ENCODE measurements at places on chromosomes 3 and 15.

DNA sequence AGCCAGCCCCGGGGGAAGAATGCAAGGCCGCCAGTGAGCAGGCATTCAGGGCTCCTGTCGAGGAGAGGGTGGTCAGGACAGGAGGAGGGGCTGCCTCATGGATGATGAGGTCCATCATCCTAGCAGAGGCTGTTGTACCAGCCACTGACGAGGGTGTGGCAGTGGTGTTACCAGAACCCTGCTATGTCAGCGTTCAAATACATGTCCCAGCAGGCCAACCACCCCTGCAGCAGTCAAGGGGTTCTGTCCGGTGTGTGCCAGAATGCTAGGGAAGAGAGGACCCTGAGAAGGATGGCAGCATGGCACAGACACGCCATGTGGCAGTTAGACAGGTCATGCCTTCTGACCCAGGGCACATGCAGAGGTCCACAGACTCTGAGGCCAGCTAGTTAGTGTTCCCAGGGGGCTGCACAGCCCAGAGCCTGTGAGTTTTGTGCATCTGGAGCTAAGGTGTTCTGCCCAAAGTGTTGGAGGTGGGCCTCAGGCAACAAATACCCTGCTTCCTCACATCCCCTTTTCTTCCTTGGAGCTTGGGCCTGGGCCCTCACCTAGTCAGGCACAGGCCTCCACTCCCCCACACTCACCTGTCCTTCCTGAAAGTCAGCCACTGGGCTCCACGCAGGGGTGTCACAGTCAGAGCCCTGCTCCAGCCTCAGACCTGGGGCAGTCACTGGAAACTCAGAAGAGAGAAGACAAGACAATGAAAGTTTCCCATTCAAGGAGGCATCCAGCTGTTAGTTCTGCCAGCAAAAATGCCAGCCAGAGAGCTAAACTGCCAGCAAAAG lies 7.8 kb downstream of the PAK6 start:
- no peak for DNase-seq

DNA sequence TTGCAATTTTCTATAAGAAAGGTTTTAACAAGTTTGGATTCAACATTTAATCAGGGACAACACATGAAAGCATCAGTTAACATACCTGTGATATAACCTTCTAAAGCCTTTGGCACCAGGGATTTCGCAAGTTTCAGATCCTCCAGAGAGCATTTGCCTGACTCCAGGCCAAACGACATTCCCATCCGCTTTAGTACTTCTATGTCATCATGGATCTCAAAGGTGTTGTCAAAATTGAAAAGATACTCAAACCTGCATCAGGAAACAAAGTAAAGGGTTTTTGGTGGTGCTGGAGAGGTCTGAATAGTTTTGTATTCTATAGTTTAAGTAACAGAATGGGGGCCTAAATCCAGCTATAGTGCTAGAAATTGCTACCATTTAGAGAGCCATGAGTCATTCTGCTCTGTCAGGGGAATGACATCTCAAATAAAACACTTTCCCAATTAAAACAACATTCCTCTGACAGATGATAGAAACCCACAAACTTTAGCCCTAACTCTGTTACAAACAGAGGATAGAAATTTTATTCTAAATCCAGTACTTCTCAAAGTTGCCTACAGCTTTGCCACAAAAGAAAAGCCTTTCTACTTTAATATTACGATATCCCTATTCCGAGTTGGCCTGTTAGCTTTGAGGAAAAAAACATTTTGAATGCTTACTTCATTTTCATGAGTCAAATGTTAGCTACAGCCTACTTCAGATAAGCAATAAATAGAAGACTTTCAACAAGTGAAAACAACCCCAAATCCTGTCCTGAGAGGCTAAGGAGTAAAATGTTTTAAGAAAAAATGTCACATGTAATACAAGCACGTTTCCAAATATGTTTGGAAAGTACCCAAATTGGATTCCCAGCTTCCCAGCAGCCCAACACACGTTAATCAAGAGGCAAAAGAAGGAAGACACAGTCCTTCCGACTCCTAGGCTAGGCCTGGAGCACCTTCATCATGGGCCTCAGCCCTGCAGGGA lies 83.4 kb downstream of the ATP1B3 start:
- no peak for DNase-seq

DNA sequence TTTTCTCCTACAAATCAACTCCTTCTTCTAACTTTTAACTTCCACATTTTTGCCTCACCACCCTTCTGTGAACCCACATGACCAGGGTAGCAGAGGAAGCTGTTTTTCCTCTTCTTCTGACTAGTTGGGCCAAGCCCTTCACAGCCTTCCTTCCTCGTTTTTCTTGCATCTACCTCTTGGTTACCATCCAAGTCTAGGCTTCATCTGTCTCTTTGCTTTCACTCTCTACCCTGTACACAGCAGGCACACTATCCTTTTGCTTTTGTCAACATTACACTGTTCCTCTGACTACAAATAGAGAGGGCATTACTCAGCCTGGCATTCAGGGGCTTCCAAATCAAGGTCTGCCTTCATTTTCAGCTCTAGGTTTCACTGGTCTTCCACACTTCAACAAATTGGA lies 22.0 kb downstream of the SLC9A9 start:
- DNase-seq, result no peak

GRCh38 chr15:86199467-86200145 lies 119.9 kb downstream of the AGBL1 start:
- DNase-seq, result no peak

DNA sequence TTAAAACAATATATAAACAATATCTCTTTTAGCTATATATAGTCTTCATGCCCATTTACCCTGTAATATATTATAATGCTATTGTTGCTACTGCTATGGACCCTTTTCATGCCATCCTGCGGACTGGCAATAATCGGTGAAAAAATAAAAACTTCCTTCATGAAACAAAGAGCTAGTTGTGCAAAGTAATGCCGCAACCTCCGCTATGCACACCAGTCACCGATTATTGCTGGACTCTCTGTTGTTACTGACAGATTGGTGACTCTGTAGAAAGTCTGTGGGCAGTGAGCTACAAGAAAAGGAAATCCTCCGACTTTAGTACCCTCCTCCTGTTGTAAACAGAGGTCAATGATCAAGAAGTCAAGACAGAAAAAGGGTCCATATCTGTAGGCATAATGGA lies 17.9 kb upstream of the ICE2 start:
- DNase-seq, result no peak

- DNase-seq, result no peak
Measured at GRCh38 chr15:100941536-100941935, 22.4 kb downstream of the LRRK1 start.

All from glomerular endothelial cell (primary cell).